ENCODE measurements at places on chromosomes 2 and 18. TPM values are rescaled to one million over a fixed set of nuclear protein-coding genes. Genes with fewer than 3 reads are reported as not detected.

DNA sequence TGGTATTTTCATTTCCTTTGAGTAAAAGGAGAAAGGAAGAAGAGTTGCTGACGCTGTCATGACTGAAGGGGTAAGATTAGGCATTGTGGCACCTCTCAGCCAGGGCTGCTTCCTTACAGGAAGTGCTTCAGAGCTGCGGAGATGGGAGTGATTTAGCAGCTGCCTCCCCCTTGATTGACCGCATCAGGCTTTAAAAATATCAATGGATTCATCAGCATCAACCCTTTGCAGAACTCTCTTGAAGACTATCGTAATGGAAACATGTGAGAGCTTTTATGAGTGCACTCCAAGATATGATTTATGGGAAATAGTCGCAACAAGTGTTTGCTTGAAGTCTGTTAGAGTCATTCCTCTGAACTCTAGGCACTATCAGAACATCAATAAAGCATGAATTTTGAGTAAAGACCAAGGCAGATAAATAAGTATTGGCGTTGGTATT lies 141.1 kb downstream of the CSRNP3 start:
- H3K4me1 ChIP-seq: peaks cover 3% of the 10 kb centered on the region
- no peaks in the 10 kb centered on the region for H3K36me3 ChIP-seq
- H3K4me3 ChIP-seq: no peak overlapping the region
- DNase-seq: no peak
- no peak overlapping the region for H3K27ac ChIP-seq

DNA sequence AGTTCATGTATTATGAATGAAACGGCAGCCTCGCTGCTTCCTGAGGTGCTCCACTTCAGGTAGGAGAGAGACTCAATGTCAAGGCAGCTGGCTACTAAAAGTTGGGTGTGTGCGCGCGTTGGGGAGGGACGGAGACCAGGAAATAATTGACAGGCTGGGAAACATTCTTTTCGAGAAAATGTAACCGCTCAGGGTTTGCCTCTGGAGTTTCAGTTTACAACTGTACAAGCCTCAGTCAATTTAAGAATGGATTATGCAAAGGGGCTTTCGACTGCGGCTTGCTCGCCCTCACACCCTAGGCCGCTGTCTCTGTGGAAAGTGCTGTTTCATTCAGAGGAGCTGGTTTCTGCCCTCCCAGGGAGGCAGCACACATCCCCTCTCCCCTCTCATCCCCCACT lies 4.4 kb upstream of the SPRED2 start:
- no peak for DNase-seq
- no peak overlapping the region for H3K27ac ChIP-seq
- peaks cover 10% of the 10 kb centered on the region for H3K27me3 ChIP-seq
- H3K4me3 ChIP-seq: peak overlapping the region; percentile 82

DNA sequence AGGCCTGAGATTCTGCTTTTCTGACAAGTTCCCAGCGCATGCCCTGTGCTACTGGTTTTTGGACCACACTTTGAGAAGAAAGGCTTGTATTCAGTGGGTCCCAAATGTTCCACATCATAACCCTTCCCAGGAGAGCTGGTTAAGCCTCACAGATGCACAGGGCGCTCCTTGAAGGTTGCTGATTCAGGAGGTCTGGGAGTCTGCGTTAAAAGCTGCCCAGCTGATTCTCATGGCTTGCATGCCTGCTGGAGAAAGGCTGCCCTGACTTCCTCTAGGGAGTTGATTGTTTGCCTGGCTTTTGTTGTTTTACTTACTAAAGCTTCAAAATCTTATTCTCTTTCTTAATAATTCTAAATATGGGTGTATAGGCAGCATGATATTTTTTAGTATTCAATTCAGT lies 20.7 kb downstream of the CRYGD start:
- no peak for DNase-seq
- no peaks in the 10 kb centered on the region for H3K27me3 ChIP-seq
- H3K27ac ChIP-seq: no peak overlapping the region
- H3K4me1 ChIP-seq: no peaks in the 10 kb centered on the region
- no peak overlapping the region for H3K4me3 ChIP-seq

DNA sequence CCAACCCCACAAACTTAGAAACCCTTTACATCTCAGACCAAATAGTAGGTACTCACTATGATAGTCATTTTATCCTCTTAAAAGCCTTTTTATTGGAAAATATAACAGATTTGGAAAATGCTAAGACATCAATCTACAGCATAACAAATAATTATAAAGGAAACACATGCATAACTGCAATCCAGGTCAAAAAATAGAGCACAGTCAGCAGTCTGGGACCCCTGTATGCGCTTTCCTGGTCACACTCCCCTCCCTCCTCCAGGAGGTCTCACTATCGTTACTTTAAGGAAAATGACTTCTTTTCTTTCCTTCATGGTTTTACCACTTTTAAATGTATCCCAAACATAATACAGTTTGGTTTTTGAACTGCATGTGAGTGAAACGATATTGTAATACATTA lies 90.5 kb upstream of the CCDC150 start:
- no peaks in the 10 kb centered on the region for H3K27me3 ChIP-seq
- H3K4me3 ChIP-seq: no peak overlapping the region
- H3K27ac ChIP-seq: no peak overlapping the region
- H3K4me1 ChIP-seq: no peaks in the 10 kb centered on the region

- H3K4me1 ChIP-seq: no peaks in the 10 kb centered on the region
- H3K4me3 ChIP-seq: no peak overlapping the region
- H3K27ac ChIP-seq: no peak overlapping the region
Measured at GRCh38 chr18:74856928-74857327, 259.3 kb downstream of the ZNF407 start.

DNA sequence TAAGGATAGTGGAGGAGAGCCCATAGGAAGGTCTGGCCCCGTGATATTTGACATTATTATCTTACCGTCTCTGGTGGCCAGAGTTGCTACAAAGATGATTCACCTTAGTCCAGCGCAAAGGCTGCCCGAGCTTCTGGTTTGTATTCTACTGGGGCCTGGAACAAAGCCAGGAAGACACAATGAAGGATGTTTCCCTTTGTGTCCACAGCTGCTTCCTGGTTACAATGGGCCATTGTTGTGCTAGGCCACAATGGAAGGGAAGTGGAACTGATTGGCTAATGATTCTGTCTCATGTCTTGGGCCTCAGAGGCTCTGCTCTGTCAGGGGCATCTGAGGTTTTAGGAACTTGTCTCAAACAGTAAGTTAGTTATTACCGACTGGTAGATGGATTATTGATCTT lies 132.2 kb downstream of the TDRD15 start:
- no peak overlapping the region for H3K27ac ChIP-seq
- no peaks in the 10 kb centered on the region for H3K27me3 ChIP-seq
- peaks cover 5% of the 10 kb centered on the region for H3K4me1 ChIP-seq
- H3K36me3 ChIP-seq: no peaks in the 10 kb centered on the region

- DNase-seq: no peak
- no peaks in the 10 kb centered on the region for H3K36me3 ChIP-seq
- H3K27me3 ChIP-seq: no peaks in the 10 kb centered on the region
- H3K4me1 ChIP-seq: no peaks in the 10 kb centered on the region
Measured at GRCh38 chr2:174608866-174609214, 11.2 kb upstream of the WIPF1 start.

DNA sequence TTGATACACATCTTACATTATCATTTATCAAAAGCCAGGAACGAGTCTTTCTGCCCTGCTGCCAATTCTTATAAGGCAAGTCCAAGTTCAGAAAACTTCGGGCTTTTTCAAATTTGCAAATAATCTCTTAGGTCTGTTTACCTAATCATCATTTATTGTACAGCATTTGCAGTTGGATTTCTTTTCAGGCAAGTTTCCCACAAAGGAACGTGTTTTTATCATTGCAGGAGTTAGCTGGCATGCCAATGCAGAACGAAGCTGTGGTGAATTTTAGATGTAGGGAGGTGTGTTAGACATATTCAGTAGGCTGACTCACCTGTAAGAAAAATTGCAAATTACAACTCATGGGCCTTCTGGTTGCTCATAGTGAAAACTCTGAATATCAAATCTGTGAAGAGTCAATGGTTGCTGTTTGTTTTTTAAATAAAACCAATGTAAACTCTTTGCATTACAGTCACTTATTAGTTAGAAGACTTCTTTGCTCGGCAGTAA lies 209.6 kb downstream of the SRBD1 start:
- no peaks in the 10 kb centered on the region for H3K27me3 ChIP-seq
- DNase-seq: no peak
- no peak overlapping the region for H3K27ac ChIP-seq
- no peak overlapping the region for H3K4me3 ChIP-seq
- H3K4me1 ChIP-seq: no peaks in the 10 kb centered on the region
- H3K36me3 ChIP-seq: no peaks in the 10 kb centered on the region

DNA sequence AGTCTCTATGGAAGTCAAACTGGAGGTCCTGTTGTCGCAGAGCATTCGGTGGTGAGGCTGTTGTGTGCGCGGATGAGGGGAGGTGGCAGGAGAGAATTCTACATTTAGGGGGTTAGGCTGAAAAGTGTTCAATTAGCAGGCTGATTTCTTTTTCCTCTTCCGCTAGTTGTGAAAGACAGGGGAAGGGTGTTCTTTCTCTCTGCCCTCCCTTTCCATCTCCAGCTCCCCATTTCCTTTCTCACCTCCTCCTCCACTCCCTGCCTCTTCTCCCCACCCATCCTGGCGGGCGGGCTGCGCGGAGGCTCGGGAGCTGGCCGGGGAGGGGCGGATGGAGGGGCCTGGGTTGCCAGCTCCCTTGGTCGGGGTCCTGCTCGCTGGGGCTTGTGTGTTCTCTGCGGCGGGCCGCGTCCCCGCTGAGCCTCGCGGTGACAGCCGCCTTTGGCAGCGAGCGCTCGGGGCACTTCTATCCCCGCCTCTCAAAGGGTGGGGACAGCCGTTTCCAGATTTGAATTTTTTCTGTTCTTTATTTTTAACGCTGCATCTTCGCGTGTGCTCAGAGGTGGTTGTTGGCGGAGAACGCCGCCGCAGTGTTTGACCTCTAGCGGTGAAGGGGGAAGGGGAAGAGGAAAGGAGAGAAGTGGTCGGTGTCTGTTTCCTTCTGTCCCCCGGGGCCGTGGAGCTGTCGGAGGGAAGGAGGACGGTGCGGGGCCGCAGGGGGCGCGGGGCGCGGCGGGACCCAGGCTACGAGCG lies 3.6 kb downstream of the SOX11 start:
- H3K4me3 ChIP-seq: peak overlapping the region; percentile 88
- DNase-seq: peak; percentile 67
- no peaks in the 10 kb centered on the region for H3K27me3 ChIP-seq
- H3K4me1 ChIP-seq: no peaks in the 10 kb centered on the region

GRCh38 chr2:9493478-9493877 lies 19.1 kb downstream of the IAH1 start:
- no peaks in the 10 kb centered on the region for H3K27me3 ChIP-seq
- no peak overlapping the region for H3K4me3 ChIP-seq
- no peak overlapping the region for H3K27ac ChIP-seq
- peaks cover 71% of the 10 kb centered on the region for H3K36me3 ChIP-seq

- H3K4me3 ChIP-seq: peak within 1 kb of the TSS; percentile 76
- H3K4me1 ChIP-seq: 0 out of 2 replicates have a peak, but pooled peaks cover 2% of the 10 kb centered on the region
- H3K27me3 ChIP-seq: peaks cover 10% of the 10 kb centered on the region
- H3K27ac ChIP-seq: no peak within 1 kb of the TSS
- DNase-seq: peak; percentile 42
Measured at GRCh38 chr18:63319383-63320122, at the start of gene BCL2. TSS of gene BCL2 (minus strand) at chr18:63319769.

- H3K27ac ChIP-seq: no peak overlapping the region
- H3K4me3 ChIP-seq: no peak overlapping the region
- H3K27me3 ChIP-seq: no peaks in the 10 kb centered on the region
- H3K36me3 ChIP-seq: no peaks in the 10 kb centered on the region
Measured at GRCh38 chr18:63078471-63078870, 241.1 kb downstream of the BCL2 start.

DNA sequence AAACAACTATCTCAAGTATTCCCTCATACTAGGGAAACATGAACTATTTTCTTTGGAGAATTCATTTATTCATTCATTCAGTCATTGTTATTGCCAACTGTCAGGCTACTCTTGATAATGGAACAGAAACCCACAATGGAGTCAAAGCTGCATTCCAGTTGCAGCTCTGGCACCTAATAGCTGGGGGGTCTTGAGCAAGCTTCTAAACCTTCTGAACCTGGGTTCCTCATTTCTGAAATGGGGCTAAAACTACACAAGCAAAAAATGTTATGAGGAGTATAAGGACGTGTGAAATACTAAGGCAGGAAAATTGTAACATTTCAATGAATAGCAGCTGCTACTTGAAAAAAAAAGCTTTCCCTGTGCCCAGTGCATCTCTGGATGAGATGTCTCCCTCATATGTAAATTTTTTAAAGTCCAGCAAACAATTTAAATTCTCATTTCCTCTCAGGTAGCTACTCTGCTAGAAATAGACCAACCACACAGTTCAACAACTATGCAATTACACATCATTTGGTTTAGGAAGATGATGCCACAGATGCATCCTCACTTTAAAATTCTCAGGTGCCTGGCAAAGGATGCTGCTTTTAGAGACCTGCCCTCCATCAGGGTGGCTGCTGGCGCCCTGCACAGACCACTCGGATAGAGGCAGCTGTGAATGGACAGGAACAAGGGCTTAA lies 38.5 kb downstream of the SPRED2 start:
- no peaks in the 10 kb centered on the region for H3K36me3 ChIP-seq

Gene SCYGR4
- total RNA-seq: not detected

Gene AMER3
- total RNA-seq: 0.59 TPM

Gene SH3YL1
- 25.3 TPM for total RNA-seq

Gene LDAH
- 19.6 TPM for total RNA-seq

Gene STPG4
- 0.13 TPM for total RNA-seq

Gene CRACDL
- 0.29 TPM for total RNA-seq

All from H9 (cell line).